NCI-H1417 (cell line): ENCODE measurements at places on chromosomes 1 and 21.
A peak's percentile ranks its signal among the peaks of the same experiment; 100 is the strongest.

- no peak for DNase-seq
Observed at GRCh38 chr1:109895720-109896504, 14.7 kb upstream of the CSF1 start.

- peak; percentile 54 for DNase-seq
Observed at GRCh38 chr1:36576118-36576517, 93.4 kb upstream of the CSF3R start.

DNA sequence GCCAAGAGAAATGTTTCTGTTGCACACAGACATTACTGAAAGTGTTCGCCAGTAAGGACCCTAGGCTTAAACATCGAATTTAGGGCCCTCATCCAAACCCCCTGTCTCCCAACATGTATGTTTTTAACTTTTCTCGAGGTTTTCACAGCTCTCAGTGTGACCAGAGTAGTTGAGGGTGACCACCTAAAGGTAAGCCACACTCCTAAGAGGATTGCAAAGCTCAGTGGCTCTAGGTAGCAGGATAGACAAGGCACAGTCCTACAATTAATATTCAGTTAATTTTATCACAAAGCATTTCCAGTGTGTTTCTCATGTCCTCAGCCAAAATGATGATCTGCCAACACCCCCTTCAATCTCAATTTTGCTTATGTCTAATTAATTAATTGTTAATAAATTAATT, 695 bp upstream of the ALG14 start:
- no peak for DNase-seq

DNA sequence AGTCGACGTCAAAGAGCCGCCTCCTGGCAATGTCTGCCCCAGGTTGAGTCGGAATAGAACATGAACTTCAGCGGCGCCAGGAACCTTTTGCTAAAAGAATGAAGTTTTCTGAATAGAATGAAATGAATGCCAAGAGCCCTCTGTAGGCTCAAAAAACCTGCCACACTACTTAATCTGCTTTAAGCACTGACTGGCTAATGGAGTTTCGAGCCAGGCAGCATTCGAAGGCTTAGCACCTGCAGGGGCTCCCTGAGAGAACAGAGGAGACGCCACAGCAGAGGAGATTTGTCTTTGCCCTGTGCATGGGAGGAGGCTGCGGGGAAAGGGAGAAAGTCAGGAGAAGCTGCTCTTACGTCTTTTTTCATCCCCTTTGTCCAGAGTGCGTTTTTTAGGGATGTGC, 641.7 kb downstream of the AJAP1 start:
- no peak for DNase-seq

DNA sequence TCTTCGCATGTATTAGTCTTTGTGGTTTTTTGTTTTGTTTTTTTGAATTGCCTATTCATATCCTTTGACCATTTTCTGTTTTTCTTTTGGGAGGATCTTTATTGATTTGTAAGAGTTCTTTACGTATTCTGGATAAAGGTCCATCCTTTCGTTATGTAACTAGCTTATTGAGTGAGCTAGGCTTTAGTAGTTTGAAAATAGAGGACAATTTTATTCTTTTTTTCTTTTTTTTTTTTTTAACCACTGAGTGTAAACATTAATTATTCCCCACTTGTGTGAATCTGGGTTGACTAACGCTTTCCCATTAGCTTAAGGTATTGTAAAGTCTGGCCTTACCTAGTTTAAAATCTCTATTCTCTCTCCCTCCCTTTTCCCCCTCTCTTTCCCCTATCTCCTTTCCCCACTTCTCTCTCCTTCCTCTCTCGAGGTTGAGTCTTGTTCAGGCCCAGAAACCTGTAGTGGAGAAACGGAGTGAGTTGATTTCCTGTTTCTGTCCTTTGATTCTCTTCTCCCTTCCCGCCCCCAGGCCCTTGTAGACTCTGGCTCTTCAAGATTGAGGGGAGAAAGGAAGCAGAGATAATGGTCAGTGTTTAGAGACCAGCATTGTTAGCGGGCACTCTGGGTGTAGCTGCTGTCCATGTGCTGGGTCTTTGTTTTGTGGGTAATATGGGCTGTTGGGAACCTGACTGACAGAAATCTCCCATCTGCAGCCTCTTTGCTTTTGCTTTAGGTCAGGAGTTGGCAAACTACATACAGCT, 1.5 kb downstream of the MORC3 start:
- peak; percentile 82 for DNase-seq

- DNase-seq, result no peak
Observed at GRCh38 chr1:55594701-55595100, 379.5 kb upstream of the USP24 start.

DNA sequence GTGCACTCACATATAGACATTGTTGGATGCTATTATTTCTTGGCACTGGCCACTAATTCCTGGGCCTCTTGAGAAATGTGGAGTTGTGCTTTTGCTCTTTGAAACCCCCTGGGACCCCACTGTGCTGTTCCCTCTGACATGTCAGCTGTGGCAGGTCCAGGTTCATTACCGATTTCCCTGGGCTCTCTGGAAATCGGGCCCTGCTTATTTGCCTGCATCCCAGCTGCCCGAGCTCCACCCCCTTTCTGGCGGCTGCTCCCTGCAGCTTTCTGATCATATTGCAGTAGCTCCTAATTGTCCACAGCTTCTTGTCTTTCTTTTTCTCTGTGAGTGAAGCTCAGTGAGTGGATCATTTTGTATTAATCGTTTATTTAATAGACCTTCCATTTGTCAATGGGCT, 183.7 kb upstream of the FAM78B start:
- no peak for DNase-seq

DNA sequence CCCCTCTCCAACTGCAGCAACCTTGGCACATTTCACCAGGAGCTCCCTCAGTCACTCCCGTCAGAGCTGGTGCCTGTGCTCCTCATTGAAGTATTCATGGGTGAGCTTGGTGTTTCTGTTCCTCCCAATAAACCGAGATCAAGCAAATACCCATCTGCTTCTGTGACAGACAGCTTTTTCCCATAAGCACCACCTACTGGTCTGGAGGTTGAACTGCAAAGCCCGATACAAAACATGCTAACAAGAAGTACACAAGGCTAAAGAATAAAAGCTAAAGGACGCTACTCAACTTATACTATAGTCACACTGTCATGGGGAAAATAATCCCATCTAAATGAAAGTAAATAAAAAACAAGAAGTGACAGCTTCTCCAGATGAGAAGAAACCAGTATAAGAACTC, 111.9 kb upstream of the C21orf91 start:
- no peak for DNase-seq

- DNase-seq, result no peak
Observed at GRCh38 chr1:37404711-37405110, 69.7 kb upstream of the ZC3H12A start.

DNA sequence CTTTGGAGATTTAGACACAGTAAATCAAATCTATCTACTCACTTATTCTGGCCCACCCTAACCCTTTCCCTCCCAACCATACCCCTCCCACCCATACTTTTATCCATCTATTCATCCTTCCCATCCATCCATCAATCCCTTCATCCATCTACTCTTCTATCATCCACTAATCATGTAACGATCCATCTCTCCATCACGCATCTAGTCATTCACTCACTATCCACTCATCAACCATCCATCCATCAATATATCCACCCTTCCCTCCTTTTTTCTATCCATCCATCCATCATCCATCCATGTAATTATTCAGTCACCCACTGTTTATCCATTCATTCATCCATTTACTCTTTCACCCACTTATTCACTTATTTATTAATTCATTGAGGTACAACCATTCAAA, 74.0 kb downstream of the FOXD2 start:
- no peak for DNase-seq

DNA sequence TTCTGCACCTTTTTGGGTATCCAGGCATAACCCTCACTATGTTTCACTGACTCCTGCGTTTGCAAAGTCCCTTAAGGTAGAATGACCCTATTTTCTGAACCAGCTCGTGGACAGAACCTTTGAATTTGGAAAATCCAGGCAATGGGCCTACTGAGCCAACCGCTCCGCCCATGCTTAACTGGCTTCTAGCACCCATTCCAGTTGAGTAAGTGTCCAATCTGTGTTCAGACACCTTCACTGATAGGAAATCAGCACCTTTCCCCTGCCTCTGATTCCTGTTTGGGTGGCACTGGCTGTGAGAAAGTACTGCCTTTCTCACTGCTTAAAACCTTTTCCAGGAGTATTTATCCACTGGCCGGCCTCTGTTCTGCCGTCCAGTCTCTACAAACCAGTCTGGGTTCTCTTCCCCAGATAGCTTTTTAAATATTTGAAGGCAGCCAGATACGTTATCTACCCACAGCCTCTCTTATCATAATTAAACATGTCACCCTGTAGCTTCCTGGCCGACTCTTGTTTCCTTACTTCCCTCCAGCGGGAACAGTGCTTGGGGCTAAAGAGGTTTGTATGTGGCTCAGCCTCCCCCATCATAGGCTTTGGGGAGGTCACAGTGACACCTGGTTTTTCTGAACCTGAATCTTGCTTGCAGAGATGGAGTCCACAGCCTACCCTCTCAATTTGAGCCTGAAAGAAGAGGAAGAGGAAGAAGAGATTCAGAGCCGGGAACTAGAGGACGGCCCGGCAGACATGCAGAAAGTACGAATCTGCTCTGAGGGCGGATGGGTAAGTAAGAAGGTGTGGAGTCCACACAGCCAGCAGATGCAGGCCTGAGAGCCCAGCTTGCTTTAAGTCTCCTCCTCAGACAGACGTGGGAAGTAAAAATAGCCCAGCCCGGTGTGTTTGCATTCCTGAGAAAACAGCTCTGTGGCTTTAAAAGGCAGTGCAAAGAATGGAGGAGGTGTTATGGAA, 1.3 kb downstream of the POGK start:
- DNase-seq, result peak; percentile 29

- DNase-seq, result no peak
Observed at GRCh38 chr1:179814546-179814838, 63.1 kb downstream of the TOR1AIP2 start.

DNA sequence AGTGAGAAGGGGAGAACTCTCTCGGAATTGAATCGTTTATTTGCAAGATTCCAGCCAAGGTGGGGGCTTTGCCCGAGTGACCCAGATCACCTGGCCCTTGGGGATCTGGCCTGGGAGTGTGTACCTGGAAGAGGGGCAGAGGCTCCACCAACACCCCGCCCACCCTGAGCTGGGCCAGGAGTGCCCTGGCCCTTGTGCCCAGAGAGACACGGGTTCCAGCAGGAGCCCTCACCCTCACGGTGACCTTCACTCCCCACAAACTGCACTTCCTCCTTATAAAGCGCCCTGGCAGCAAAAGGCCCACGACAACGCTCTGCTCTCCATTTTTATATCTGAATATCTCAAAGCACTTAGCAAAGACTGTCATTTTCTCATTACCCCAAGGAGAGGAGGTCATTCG, 16.6 kb downstream of the CASZ1 start:
- peak; percentile 69 for DNase-seq

DNA sequence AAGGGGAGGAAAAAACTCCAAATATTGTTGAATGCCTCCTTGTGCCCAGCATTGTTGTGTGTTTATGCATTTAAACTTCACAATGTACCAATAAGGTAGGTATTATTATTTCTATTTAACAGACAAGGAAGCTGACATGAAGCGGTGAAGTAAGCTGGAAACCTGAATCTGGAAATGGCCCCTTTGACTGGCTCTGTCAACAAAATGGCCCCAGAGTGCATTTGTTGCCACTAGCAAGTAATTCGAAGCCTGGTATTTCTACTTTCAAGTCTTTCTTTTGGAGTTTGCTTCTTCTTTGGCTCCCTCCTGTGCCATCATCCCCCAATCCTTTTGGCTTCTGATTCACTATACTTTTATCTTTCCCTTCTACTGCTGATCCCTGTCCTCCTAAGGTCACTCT, 23.1 kb downstream of the CRYZL1 start:
- DNase-seq, result no peak

GRCh38 chr1:3683992-3684391, 31.7 kb downstream of the TP73 start:
- no peak for DNase-seq

DNA sequence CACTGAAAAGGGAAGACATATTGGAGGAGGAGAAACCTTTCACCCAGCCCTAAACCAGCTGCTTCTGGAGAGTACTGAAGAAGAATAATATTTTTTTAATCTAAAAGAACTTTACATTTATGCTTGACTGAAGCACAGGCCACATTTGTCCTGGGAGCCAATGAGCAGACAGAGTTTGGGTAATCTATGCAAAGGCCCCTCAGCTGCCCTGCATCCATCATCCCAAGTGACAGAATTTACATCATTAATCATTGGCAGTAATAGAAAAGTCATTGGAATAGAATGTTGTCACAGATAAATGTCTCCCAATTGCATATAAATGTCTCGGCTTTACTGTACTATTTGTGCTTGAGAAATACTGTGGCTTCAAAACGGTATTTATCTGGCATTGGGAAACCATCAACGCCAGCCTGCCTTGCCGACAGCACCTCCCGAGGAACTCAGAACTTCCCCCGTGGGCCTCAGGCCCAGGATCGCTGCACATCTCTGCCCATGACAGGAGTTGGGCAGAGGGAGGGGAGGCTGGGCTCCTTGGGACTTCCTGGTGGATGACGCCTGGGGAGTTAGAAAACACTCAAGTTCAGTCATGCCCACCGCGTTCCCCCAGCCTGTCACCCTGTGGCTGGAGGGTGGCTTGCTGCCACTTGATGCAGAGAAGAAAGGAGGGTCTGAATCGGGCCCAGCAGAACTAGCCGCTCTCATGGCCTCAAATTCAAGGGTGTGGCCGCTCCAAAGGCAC, 133.1 kb downstream of the CAMTA1 start:
- no peak for DNase-seq

GRCh38 chr1:31701091-31701736, 2.6 kb downstream of the COL16A1 start:
- DNase-seq, result peak; percentile 68

DNA sequence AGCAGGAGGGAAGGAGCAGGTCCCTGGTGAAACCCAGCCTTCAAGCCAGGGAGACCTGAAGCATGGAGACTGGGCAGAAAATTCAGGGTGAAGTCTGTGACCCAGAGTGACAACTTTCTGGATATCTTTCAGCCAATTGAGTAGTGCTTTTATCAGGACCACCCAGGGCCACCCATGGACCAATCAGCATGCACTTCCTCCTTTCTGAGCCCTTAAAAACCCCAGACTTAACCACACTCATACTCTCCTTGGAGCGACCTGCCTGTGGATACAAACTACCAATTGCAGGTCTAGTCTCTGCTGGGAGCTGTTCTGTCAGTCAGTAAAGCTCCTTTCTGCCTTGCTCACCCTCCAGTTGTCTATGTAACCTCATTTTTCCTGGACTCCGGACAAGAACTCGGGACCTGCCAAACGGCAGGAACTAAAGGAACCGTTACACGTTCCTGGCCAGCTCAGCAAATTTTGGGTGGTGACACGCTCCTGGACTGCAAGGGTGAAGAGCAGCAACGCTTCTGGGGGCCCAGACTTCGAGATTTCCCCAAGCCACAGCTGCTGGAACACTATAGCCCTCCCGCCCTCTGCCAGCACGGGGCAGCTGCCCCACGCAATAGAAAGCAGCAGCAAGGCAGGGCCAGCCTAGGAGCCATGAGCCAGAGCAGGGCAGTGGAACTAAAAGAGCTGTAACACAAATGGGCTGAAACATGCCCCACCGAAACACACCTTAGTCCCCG, 1183.4 kb downstream of the AMY1C start:
- DNase-seq, result no peak

GRCh38 chr1:165816157-165816556, 11.3 kb upstream of the UCK2 start:
- DNase-seq, result no peak

GRCh38 chr1:65471861-65472332, 51.4 kb downstream of the LEPR start:
- DNase-seq, result no peak

GRCh38 chr1:171113382-171113781, 22.7 kb downstream of the FMO3 start:
- no peak for DNase-seq

GRCh38 chr1:59007429-59007819, 223.6 kb upstream of the JUN start:
- DNase-seq, result no peak
